Activated CD8-positive, alpha-beta memory T cell treated with anti-CD3 and anti-CD28 coated beads for 24 hours (primary cell): ENCODE measurements at places on chromosomes 6 and 20.

DNA sequence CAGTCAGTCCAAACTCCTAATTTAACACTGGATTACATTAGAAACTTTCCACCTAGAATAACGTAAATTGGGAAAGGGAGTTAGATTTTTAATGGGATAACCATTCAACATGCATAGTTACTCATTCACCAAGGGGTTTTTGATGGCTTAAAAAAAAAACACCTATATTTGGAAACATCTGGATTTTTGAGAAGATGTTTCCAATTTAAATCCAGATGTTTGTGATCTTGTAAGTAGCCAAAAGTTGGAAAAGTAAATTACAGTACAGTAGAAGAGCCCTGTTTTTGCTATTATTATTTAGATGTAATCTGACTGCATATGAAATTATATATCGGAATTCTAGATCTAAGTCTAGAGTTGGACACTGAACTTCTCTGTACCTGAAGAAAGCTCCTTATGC lies 478.2 kb downstream of the CD83 start:
- DNase-seq = no peak

- no peak for DNase-seq
These were observed 14.6 kb upstream of the TXLNB start for GRCh38 chr6:139306291-139306981.

DNA sequence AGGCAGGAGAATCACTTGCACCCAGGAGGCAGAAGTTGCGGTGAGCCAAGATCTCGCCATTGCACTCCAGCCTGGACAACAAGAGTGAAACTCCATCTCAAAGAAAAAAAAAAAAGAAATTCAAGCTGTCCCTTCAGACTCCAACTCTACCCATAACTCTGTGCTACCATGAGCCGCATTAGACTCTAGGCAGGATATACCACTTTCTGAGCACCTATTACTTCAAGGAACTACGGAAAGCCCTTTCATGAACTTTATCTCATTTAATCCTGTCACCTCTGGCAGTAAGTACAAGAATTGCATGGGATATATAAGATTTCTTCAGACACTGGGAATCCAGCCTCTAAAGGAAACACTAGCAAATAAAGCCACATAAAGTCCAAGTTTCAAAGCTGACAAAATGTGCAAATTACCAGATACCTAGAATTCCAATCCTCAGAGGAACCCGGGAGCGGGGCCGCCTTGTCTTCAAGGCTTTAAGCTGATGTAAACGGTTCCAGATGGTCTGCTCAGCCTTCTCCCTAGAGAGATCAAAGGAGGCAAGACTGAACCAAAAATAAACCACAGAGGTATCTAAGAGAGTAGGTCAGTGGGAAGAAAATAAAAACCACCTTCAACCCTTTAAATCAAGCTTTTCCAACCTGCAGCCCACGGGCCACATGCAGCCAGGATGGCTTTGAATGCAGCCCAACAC lies 9.4 kb downstream of the CDK5RAP1 start:
- DNase-seq = no peak

GRCh38 chr6:159036673-159037072 lies 8.1 kb downstream of the TAGAP start:
- DNase-seq = peak; percentile 76

DNA sequence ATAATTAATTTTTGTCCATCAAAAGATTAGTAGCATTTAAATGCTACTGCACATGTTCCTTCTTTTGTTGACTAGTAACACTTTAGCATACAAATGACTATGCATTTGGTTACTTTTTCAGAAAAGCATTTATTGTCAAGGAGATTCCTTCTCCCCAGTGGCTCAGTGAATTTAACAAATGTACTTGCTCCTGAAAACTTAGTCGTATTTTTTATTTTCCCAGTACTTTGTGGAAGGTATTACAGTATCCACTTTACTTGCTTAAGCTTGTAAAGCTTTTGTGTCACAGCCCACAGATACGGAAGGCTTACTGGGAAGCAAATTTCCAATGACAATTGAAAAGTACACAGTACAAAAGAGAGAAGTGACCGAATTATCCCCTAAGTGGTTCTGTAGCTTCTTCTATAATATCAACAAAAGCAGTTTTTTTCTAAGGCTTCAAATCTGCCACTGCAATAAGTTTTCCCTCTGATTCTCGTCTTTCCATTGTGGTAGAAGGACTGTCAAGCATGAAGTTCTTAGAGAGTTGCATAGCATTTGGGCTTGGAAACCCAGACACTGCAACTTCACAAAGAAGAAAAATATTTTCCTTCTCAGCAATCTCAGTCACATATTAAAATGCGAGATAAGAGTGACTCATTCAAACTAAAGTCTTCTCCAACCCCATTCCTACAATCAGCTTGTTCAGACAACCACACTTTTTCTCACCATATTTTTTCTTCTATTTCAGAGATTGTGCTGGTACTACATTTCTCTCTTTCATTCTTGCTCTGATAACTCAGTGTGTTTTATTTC lies 431.2 kb downstream of the GRIK2 start:
- DNase-seq = no peak

DNA sequence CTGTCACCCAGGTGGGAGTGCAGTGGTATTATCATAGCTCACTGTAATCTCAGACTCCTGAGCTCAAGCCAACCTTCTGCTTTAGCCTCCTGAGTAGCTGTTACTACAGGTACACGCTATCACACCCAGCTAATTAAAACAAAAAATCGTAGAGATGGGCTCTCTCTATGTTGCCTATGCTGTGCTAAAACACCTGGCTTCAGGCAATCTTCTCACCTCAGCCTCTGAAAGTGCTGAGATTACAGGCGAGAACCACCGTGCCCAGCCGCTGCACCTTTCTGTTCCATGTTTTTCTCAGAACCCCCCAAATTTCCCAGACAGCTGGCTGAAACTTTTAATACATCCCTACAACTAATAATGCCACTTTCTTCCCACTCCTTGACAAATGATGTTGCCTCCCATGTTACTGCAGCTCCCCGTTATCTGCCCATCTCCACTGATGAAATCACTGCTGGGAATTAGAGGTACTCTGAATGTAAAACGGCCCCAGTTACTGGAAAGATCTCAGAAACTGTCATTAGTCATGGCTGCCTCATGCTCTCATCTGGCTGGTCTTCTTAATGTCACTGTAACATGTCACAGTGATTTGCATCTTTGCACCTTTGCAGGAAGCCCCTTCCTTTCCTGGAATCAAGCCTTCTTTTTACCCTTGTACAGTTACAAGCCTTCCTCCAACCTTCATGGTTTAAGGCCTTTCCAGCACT lies 697.5 kb downstream of the PRKN start:
- no peak for DNase-seq

- no peak for DNase-seq
These were observed 455.7 kb downstream of the PLCB1 start for GRCh38 chr20:8587810-8588209.

DNA sequence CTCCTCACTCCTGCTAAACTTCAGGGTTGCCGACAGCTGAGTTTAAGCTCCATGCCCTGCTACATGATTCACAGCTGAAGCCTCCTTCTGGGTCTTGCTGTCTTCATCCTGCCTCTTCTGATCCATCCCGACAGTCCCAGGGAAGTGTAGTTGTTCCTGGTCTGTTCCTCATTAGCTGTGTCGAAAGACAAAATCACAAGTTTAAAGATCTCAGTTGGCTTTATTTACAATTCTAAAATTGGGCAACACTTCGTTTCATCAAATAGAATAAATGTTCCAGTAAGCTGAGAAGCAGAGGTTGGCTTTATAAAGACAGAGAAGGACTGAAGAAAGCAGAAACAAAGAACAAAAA lies 4.1 kb upstream of the SLC2A10 start:
- DNase-seq = no peak

DNA sequence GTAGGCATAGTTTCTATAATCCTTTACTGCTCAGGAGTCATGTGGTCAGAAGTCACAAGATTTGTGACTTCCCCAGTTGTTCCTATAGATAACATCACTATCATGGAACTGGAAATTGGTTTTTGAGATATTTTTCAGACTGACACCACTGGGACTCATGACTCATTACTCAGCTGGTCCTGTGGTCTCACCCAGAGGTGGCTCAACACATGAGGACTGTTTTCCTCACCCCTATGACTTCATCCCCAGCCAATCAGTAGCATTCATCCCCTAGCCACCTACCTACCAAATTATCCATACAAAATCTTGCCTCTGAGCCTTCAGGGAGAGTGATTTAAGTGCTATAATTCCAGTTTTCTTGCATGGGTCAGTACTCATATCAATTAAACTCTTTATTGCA lies 1217.7 kb downstream of the EPHA7 start:
- no peak for DNase-seq

DNA sequence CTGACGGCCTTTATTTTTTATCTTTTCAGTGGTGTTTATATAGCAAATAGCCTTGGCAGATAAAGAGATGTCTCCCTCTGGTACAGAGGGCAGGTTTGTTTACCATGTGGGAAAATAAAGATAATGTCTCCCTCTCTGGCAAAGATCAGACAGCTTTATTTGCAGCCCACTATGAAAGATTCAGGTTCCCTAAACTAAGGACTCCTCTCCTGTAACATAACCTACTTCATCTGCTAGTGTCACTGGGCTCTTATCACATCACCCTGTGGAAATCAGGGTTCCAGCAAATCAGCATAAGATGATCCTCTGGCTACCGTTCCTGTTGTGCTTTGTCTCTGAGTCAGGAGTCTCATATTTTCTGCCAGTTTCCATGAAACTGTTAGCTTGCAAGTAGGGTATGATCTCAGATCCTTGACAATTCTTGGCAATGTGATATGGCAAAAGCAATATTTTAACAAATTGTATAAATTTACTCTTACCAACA lies 3.1 kb downstream of the FBXL4 start:
- DNase-seq = no peak
